Activated naive CD8-positive, alpha-beta T cell treated with anti-CD3 and anti-CD28 coated beads for 36 hours (primary cell): ENCODE measurements at places on chromosomes 3 and 15. TPM values are rescaled to one million over a fixed set of nuclear protein-coding genes. Genes with fewer than 3 reads are reported as not detected.
A peak's percentile ranks its signal among the peaks of the same experiment; 100 is the strongest.

NAA80 gene
- 16.7 TPM for total RNA-seq

MME gene
- not detected for total RNA-seq

STARD5 gene
- 6.2 TPM for total RNA-seq

MST1R gene
- total RNA-seq: 0.74 TPM

DNA sequence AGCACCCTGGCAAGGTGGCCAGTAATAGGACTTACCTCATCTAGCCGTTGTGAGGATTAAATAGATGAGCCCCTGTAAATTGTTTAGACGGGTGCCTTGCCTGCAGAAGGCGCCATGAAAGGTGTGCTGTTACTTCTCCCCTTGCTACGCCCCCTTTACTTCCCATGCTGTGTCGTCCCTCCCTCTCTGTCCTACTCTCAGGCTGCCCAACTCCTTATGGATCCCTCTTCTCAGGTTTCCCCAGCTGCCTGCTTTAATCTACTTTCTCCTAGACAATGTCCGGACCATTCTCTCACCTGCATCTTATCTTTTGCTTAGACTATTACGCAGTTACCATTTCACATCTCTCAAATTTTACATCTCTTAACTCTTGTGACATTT, 1.7 kb upstream of the FBXW12 start:
- peaks cover 4% of the 10 kb centered on the region for H3K4me1 ChIP-seq
- no peak overlapping the region for H3K4me3 ChIP-seq
- DNase-seq: no peak
- no peaks in the 10 kb centered on the region for H3K27me3 ChIP-seq
- H3K36me3 ChIP-seq: no peaks in the 10 kb centered on the region

GRCh38 chr15:95498961-95499360, 831.5 kb upstream of the NR2F2 start:
- H3K4me3 ChIP-seq: no peak overlapping the region
- peaks cover 7% of the 10 kb centered on the region for H3K4me1 ChIP-seq
- H3K27ac ChIP-seq: no peak overlapping the region
- no peaks in the 10 kb centered on the region for H3K36me3 ChIP-seq

GRCh38 chr15:101182215-101182614, 69.6 kb downstream of the CHSY1 start:
- no peak for DNase-seq
- no peaks in the 10 kb centered on the region for H3K27me3 ChIP-seq
- H3K36me3 ChIP-seq: peaks cover 57% of the 10 kb centered on the region
- no peak overlapping the region for H3K4me3 ChIP-seq

GRCh38 chr3:118180853-118181252, 853.8 kb downstream of the IGSF11 start:
- H3K36me3 ChIP-seq: no peaks in the 10 kb centered on the region
- DNase-seq: no peak
- no peaks in the 10 kb centered on the region for H3K27me3 ChIP-seq
- H3K4me1 ChIP-seq: no peaks in the 10 kb centered on the region

GRCh38 chr15:39094116-39094515, 486.8 kb upstream of the THBS1 start:
- H3K4me3 ChIP-seq: no peak overlapping the region
- H3K36me3 ChIP-seq: no peaks in the 10 kb centered on the region

DNA sequence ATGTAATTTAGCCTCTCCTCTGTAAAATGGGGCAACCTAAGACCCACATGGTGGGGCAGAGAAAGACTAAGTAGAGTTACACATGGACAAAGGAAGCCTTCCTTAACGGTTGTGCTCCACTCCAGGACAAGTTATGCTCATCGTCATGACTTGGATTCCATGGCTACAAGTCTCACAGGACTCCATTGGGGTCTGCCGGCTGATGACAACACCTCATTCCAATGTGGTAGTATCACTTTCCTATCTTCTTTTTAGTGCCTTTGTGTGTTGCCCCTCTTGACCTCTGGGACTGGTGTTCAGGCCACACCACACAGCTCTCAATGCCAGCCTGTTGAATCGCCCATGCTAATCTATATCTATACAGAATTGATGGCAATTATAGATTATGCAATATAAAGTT, 181.3 kb upstream of the WNT5A start:
- no peak for DNase-seq
- H3K4me1 ChIP-seq: peaks cover 7% of the 10 kb centered on the region
- no peaks in the 10 kb centered on the region for H3K36me3 ChIP-seq
- H3K27me3 ChIP-seq: no peaks in the 10 kb centered on the region
- no peak overlapping the region for H3K4me3 ChIP-seq
- no peak overlapping the region for H3K27ac ChIP-seq

DNA sequence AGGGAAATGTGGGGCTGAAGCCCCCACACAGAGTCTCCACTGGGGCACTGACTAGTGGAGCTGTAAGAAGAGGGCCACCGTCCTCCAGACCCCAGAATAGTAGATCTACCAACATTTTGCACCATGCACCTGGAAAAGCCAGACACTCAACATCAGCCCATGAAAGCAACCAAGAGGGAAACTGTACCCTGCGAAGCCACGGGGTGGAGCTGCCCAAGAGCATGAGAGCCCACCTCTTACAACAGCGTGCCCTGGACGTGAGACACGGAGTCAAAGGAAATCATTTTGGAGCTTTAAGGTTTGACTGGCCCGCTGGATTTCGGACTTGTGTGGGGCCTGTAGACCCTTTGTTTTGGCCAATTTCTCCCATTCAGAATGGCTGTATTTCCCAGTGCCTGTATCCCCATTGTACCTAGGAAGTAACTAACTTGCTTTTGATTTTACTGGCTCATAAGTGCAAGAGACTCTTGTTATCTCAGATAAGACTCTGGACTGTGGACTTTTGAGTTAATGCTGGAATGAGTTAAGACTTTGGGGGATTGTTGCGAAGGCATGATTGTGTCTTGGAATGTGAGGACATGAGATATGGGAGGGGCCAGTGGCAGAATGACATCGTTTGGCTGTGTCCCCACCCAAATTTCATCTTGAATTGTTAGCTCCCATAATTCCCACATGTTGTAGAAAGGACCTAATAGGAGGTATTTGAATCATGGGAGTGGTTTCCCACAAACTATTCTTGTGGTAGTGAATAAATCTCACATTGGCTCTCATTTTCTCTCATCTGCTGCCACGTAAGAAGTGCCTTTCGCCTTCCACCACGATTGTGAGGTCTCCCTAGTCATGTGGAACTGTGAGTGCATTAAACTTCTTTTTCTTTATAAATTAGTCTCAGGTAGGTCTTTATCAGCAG, 105.8 kb downstream of the CBLB start:
- H3K27ac ChIP-seq: peak overlapping the region; percentile 88
- peaks cover 67% of the 10 kb centered on the region for H3K4me1 ChIP-seq
- H3K36me3 ChIP-seq: peaks cover 81% of the 10 kb centered on the region
- DNase-seq: no peak
